NCI-H187 (cell line): ENCODE measurements at places on chromosomes 5 and 9.

- DNase-seq = no peak
Measured at GRCh38 chr5:156582193-156582598, 255.2 kb downstream of the SGCD start.

DNA sequence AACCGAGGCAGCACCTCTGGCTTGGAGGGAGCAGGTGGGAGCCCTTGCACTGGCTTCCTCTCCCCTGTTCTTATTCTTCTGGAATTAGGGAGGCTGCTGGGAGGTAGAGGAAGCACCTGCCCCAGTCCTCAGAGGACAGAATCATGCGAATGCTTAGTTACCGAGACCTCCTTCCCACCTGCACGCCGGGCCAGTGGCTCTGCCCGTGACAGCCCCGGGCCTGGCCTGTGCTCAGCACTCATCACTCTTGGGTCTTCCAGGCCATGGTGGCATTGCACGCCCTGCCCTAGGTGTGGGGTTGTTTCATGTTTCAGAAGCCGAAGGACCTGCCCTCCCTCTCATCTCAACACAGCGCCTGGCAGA is 45.3 kb upstream of the NKD2 start:
- no peak for DNase-seq

- no peak for DNase-seq
Measured at GRCh38 chr5:175556794-175557193, 78.4 kb downstream of the SFXN1 start.

DNA sequence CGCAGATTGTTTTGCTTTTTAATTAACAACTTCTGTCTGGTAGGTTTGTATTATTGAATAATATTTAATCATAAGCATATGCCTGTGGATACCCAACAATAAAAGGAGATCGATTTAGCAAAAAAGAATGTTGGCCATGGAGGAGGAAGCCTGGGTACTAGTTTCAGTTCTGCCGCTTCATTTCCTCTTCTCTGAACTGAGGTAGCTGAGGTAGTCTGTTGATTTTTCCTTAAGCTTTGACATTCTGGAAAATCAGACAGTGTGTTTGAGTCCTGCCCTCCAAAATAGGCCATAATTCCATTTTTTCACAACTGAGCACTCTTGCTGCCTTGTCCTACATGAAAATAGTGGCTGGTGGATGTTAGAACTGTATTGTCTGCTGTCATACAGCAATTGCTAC is 6.0 kb upstream of the GPR21 start:
- DNase-seq = no peak

- no peak for DNase-seq
Measured at GRCh38 chr5:78518365-78519197, 130.0 kb downstream of the LHFPL2 start.

- DNase-seq = no peak
Measured at GRCh38 chr9:36659500-36659899, 86.8 kb downstream of the MELK start.

GRCh38 chr9:109483744-109484429 is 14.2 kb downstream of the PTPN3 start:
- peak; percentile 59 for DNase-seq

DNA sequence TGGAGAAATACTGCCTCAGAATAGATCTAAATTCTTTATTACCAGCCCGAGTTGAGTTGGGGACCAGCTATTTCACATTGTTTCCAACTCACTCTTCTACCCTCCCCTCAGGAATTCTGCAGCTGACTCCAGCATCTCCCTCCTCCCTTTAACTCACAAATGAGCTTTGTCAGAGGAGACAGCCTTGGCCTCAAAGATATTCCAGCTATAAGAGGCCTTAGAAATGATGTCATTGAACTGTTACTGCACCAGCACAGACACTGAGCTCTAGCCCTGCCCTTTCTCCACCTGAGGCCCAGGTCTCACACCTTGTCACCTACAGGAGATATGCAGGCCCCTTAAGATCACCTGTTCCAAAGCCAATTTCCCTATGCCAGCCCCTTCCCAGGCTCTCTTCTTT is 78.4 kb upstream of the ATP10B start:
- DNase-seq = no peak

GRCh38 chr5:32230356-32231099 is 56.4 kb upstream of the GOLPH3 start:
- DNase-seq = no peak

DNA sequence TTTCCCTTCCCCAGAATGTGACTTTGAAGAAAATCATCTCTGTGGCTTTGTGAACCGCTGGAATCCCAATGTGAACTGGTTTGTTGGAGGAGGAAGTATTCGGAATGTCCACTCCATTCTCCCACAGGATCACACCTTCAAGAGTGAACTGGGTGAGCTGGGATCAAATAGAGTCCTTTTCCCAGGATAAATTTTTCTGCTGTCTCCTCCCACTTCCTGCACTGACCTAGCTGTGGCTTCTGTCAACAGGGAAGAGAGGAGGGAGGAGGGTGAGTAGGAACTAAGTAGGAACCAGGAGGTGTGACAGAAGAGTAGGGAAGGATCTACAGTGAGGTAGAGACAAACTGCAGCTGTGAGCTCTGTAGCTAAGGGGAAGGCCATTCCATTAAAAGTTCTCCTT is 69.3 kb downstream of the MAMDC2 start:
- no peak for DNase-seq

- no peak for DNase-seq
Measured at GRCh38 chr5:1670351-1670750, 129.3 kb downstream of the MRPL36 start.

- DNase-seq = no peak
Measured at GRCh38 chr5:140258016-140258415, 44.9 kb downstream of the PFDN1 start.

DNA sequence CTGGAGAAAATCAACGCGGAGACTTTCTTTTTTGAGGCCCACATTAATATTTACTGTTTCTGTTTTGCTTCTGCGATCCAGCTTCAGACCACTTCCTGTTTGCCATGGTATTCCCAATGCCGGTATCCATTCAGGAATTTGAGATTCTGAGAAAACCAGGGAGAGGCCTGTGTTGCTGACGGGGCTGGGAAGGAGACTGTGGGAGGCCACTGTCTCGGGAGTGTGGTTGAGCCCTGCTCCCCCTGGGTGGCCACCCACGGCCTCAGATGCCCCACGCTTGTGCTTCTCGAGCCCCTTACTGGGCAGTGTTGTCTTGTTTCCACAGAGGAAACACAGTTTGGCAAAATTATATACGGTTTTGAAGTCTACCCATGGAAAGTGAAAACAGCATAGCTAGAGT is 403.6 kb upstream of the IRX2 start:
- no peak for DNase-seq

DNA sequence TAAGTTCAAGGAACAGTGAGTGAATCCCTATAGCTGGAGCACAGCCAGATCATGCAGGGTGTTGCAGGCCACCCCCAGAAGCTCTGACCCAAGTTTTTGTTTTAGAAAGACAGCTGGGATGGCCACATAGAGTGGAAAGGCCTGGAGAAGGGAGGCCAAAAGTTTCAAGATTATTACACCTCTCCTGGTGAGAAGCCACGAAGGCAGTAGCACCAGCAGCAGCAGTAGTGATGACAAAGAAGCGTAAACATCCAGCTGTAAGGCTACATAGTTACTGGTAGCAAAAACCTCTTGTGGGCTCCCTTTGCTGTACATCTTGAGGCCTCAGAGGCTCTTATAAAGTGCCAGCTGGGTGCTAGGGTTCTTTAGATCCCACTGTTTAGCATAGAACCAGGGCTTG is 11.8 kb downstream of the ADAMTSL1 start:
- no peak for DNase-seq

GRCh38 chr9:38518826-38519225 is 94.6 kb upstream of the IGFBPL1 start:
- DNase-seq = no peak

GRCh38 chr5:172678902-172679301 is 37.8 kb downstream of the NEURL1B start:
- peak; percentile 33 for DNase-seq

- DNase-seq = no peak
Measured at GRCh38 chr9:131407717-131408195, 13.9 kb downstream of the PRRC2B start.

GRCh38 chr9:134313470-134313869 is 12.8 kb upstream of the RXRA start:
- no peak for DNase-seq

- DNase-seq = no peak
Measured at GRCh38 chr5:1511651-1512540, 11.9 kb downstream of the LPCAT1 start.

- DNase-seq = no peak
Measured at GRCh38 chr5:149002053-149002452, 60.8 kb downstream of the SH3TC2 start.

DNA sequence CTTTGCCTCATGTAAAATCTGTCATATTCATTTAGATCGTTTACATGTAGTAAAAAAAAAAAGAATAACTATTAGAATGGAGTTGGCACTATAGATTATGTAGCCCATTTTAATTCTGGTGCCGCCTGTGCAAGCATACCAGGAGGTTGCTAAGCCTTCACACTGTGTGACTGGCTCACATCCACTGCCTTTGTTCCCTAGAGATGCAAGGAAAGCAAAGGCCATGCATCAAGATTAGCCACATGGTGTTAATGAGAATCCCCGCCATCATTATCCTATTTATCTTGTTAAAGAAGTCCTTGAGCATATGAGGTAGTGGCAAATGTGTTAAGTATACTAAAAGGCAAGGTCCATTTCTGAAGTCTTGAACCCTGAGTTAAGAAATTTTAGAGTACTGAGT is 279.6 kb downstream of the RFX3 start:
- no peak for DNase-seq

GRCh38 chr5:6188344-6188743 is 190.0 kb downstream of the MED10 start:
- DNase-seq = no peak

DNA sequence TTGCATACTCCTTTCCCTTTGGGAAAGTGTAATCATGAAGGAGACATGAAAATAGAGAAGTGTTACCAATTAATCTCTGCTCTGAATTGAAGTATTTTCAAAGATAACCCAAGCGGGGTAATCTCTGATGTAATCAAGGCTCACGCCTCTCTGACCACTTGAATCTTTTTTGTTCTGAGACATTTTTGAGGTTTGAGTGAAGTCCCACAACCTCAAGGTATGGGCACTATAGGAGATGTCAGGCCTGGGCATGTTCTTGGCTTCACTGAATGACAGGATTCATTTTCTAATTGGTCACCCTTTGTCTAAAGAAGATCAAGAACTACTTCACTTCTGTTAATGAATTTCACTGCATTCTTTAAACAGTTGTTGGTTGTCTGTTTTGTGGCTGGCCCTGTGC is 23.7 kb downstream of the ENHO start:
- DNase-seq = no peak

- no peak for DNase-seq
Measured at GRCh38 chr5:150624334-150625163, 15.9 kb upstream of the SYNPO start.

DNA sequence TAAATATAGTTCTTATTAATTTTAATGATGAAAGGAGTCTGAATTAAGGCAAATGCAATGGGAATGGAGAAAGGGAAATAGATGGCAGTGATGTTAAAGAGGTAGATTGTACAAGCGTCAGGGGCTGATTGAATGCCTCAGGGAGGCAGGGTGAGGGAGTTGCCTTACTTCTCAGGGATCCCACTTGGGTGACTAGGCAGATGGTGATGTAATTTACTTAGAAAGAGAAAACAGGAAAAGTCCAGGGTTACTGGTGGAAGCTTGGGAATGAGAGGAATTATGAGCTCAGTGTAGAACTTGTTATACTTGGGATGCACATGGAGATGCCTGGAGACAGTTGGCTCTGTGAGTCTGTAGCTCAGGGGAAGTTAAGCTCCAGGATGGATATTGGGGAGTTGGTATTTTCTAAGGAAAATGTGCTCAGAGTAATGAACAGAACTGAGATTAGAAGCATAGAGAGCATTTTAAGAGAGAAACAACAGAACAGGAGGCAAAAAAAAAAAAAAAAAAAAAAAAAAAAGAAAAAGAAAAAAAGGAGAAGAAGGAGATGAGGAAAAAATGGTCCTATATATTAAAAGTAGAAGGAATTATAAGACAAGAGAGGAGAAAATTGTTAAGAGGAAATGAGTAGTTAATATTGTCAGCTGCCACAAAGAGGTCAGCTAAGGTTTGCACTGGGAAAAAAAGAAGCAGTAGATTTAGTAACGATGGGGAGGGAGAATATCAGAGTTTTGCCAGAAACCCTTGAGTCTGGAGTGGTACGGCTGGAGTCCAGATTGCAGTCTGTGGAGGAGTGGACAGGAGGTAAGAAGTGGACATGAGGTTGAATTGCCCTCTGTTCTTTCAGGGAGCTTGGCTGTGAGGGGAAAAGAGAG is 88.0 kb upstream of the ELL2 start:
- DNase-seq = no peak

- DNase-seq = no peak
Measured at GRCh38 chr5:40226906-40227305, 452.8 kb upstream of the PTGER4 start.

GRCh38 chr5:102971676-102972293 is 148.2 kb downstream of the GIN1 start:
- no peak for DNase-seq

- DNase-seq = no peak
Measured at GRCh38 chr9:111481885-111482636, 2.1 kb downstream of the ECPAS start.

DNA sequence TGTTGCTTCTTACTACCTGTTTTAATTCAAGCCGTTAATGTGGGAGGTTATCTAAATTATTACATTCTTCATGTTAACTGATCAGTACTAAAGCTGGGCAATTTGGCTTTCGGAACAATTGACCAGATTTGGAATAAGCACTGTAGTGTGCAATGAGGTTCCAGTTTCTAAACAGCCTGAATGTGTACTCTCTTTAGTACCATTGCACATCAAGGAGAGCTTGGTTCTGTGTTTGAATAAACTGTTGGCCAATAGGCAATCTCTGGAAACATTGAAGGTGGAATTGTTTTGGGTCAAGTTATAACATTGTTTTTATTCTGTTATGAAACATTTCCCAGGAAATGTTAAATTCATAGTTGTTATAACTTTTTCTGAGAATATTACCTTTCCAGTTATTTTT is 105.2 kb downstream of the PBX3 start:
- no peak for DNase-seq

DNA sequence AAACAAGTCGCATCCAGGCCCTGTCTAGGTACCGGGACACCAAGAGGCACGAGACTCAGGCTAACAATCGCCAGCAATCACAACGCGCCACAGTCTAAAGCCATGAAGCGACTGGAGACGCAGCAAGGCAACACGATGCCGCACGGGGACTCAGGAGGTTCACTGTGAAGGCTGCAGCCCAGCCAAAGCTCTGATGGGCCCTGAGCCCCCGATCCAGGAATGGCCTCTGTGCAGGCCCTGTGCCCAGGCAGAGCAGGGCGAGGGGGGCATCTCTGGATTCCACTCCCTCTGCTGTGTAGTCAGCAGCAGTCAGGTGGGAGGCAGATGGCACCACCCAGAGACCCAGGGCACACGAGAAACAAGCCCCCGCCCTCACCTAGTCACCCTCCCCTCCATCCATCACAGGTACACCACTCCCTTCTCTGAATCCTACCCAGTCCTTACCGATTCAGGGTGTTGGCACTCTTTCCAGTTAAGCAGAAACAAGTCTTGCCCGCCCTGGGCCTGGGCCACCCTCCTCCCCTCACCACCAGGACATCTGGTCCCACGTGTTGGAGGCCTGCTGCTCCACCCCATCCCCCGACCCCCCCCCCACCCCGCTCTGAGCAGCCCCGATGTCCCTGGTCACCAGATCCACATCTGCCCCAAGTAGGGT is 1.1 kb downstream of the RALGDS start:
- DNase-seq = no peak

GRCh38 chr9:131347376-131348020 is 46.4 kb upstream of the PRRC2B start:
- DNase-seq = no peak

GRCh38 chr5:75040973-75041372 is 11.4 kb downstream of the GCNT4 start:
- DNase-seq = no peak
